ENCODE measurements at places on chromosomes 12 and 14. TPM values are rescaled to one million over a fixed set of nuclear protein-coding genes. Genes with fewer than 3 reads are reported as not detected.

DNA sequence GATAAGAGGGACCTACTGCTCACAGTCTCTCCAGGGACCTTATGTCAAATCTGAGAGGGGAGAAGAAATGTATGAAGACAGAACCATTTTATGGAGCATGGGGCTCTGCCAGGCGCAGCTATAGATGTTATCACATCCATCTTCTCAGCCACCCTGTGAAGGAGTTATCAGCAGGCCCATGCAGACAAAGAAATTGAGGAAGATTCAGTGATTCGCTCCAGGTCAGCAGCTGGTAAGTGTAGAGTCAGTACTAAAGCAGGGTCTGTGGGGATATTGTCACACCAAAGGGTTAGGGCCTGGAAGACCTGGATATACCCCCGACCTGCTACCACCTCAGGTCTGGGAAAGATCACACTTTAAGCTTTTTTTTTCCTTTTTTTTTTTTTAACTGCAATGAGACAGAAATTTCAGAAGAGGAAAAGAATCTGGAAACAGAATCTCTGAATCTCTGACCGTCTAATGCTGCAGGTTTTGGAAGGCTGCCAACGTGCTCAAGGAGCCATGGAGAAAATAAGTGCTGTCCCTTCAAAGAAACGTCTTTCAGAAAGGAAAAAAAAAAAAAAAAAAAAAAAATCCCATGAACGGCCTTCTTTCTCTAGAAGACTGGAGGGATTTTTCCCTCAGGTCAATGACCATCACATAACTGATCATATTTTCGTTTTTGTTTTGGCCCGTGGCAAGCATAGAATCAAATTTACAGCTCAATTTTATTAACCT lies 73.3 kb upstream of the PLEKHG7 start:
- no peak overlapping the region for H3K4me3 ChIP-seq
- H3K27me3 ChIP-seq = peaks cover 3% of the 10 kb centered on the region
- no peak overlapping the region for H3K27ac ChIP-seq
- H3K36me3 ChIP-seq = peaks cover 1% of the 10 kb centered on the region
- no peak for DNase-seq

FAM90A1 gene
- 0.11 TPM for total RNA-seq

DNA sequence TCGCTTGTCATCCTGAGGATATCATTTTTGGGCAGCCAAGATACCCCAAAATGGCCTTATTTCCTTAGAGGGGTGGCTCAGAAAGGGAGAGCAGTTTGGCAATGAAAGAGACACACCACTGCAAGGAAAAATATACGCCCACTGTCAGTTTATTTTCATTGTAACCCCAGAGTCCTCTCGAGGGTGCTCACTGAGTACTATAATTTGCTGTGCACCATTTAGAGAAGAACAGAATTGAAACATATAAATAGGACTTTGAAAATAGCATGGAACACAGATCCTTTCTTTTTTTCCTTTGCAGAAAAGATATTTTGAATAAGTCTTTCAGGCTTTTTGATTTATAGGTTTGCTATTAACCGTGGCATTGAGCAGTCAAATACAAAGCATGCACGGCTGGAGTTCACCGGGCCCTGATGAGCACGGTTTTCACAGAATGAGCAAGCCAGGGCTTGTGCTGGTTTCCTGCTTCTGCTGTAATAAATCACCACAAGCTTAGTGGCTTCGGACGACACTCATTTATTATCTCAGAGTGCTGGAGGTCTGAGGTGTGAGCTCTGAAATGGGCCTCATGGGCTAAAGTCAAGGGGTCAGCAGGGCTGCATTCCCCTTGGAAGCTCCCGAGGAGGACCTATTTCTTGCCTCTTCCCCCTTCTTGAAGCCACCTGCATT lies 152.3 kb downstream of the ZNF664 start:
- no peaks in the 10 kb centered on the region for H3K36me3 ChIP-seq
- no peak overlapping the region for H3K4me3 ChIP-seq
- peaks cover 8% of the 10 kb centered on the region for H3K27me3 ChIP-seq
- H3K27ac ChIP-seq = no peak overlapping the region
- H3K4me1 ChIP-seq = peaks cover 2% of the 10 kb centered on the region

ZNF84 gene
- 36.2 TPM for total RNA-seq

GRCh38 chr14:51619561-51619960 lies 32.1 kb upstream of the FRMD6 start:
- no peaks in the 10 kb centered on the region for H3K36me3 ChIP-seq
- H3K4me3 ChIP-seq = no peak overlapping the region
- no peak for DNase-seq
- no peak overlapping the region for H3K27ac ChIP-seq
- H3K4me1 ChIP-seq = no peaks in the 10 kb centered on the region
- peaks cover 14% of the 10 kb centered on the region for H3K27me3 ChIP-seq

PTPN6 gene
- total RNA-seq = 349 TPM

DNA sequence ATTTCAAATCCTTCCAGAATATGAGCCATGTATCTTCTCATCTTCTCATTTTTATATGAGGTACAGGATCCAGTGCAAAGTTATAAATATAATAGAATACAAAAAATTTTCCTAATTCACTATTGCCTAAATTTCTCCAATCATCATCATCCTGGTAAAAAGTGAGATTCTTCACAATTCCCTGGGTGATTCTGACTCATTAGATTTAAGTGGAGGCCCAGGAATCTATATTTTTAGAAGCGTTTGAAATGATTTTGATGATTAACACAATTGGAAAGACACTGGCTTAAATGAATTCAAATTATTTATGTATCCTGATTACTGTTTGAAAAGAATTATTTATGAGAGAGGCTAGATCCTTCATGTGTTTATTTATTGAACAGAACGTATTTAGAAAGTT lies 380.3 kb upstream of the PDE3A start:
- H3K36me3 ChIP-seq = no peaks in the 10 kb centered on the region
- H3K27ac ChIP-seq = no peak overlapping the region
- H3K4me3 ChIP-seq = no peak overlapping the region
- H3K4me1 ChIP-seq = no peaks in the 10 kb centered on the region
- no peak for DNase-seq
- no peaks in the 10 kb centered on the region for H3K27me3 ChIP-seq

APOF gene
- total RNA-seq = not detected

SLC6A15 gene
- total RNA-seq = not detected

DNA sequence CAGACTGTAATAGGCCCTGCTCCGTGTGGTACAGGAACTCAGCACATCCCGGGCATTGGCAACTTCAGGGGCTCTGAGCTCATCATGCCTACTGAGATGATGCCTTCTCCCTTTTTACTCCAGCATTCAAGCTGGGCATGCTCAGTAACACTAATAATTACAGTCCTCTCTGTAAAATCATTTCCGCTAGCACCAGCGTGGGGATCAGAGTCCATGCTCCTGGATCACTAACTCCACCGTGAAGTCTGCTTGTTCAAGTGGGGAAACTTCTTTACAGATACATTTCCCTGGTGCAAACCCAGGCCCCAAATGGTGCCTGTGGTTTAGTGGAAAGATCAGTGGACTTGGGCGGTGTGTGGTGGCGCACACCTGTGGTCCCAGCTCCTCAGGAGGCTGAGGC lies 16.7 kb downstream of the CLSTN3 start:
- peaks cover 39% of the 10 kb centered on the region for H3K36me3 ChIP-seq
- no peak overlapping the region for H3K4me3 ChIP-seq
- H3K27me3 ChIP-seq = no peaks in the 10 kb centered on the region

DNA sequence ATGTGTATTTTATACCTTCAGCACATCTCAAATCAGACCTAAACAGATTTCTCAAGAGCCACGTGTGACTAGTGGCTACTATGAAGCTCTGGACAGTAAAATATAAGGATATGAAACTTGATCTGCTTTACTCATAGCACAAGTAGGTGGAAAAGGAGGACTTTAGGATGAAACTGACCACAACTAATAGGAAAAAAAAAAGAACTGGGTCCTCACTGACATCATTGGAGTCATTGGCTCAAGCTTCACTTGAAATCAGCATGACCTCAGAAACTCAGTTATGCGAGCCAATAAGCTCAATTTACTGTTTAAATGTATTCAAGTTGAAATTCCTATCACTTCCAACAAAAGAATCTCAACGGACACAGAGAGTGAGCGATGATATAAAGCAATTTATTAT lies 34.1 kb upstream of the CIT start:
- no peak for DNase-seq
- peaks cover 14% of the 10 kb centered on the region for H3K27me3 ChIP-seq
- no peaks in the 10 kb centered on the region for H3K36me3 ChIP-seq
- H3K4me3 ChIP-seq = no peak overlapping the region
- no peak overlapping the region for H3K27ac ChIP-seq
- no peaks in the 10 kb centered on the region for H3K4me1 ChIP-seq

CTSG gene
- total RNA-seq = not detected

VCPKMT gene
- total RNA-seq = 14.9 TPM

All from activated naive CD8-positive, alpha-beta T cell treated with anti-CD3 and anti-CD28 coated beads, Interleukin-2, amount 10 ng/mL, durations not matched to agents 7 days and 5 days (primary cell).